ENCODE measurements at places on chromosomes 2 and 18.

DNA sequence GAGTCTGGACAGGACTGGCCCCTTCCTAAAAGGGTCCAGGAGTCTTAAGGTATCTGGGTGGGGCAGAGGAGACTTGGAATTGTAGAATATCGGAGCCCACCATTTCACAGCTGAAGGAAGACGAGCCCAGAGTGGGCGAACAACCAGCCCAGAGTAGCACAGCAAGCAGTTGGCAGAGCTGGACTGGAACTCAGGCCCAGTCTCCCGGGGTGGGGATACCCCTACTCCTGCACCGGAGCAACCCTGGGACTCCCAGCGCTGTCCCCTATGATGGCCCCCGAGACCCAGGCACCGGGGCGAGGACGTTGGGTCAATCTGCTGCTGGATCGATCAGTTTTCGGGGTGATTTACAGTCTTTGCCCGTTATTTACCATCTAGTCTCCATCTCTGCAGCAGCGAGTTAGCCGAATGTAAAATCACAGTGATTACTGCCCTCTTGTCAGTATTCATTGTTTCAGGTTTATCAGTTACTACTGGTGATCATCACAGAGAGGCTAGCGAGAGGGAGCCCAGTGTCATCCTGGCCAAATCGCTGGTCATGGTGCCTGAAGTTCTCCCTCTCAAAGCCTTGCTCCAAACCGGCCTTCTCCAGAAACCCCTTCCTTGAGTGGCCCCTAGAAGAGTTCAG, 75.3 kb downstream of the SMAD7 start:
- no peaks in the 10 kb centered on the region for H3K27me3 ChIP-seq
- H3K4me1 ChIP-seq = no peaks in the 10 kb centered on the region
- H3K27ac ChIP-seq = no peak overlapping the region
- no peak overlapping the region for H3K4me3 ChIP-seq
- H3K36me3 ChIP-seq = no peaks in the 10 kb centered on the region

GRCh38 chr2:152647552-152647951, 69.7 kb downstream of the PRPF40A start:
- peaks cover 42% of the 10 kb centered on the region for H3K36me3 ChIP-seq
- peaks cover 24% of the 10 kb centered on the region for H3K4me1 ChIP-seq
- no peaks in the 10 kb centered on the region for H3K27me3 ChIP-seq
- no peak for ATAC-seq
- H3K4me3 ChIP-seq = no peak overlapping the region

DNA sequence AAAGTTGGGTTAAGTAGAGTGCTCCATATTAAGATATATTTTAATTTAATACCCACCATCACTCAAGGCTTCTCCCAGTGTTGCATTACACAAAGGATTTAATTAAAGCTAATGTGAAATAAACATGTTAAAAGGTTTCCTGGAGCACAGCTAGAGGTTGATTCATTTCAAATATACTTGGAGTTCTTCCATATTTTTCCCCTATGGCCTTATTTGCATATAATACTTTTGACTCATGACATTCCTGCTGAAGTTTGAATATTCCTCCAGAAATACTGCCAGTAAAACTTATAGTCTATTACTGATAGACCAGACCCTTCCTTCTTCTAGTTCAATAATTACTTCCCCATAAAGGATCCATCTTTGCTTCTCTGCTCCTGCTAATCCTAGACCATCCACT, 227.5 kb downstream of the GULP1 start:
- H3K27me3 ChIP-seq = no peaks in the 10 kb centered on the region
- H3K4me1 ChIP-seq = peaks cover 32% of the 10 kb centered on the region
- no peaks in the 10 kb centered on the region for H3K36me3 ChIP-seq

- no peaks in the 10 kb centered on the region for H3K27me3 ChIP-seq
- ATAC-seq = no peak
- H3K4me1 ChIP-seq = no peaks in the 10 kb centered on the region
- H3K4me3 ChIP-seq = no peak overlapping the region
Observed at GRCh38 chr2:206561962-206562361, 80.3 kb upstream of the FAM237A start.

GRCh38 chr2:31335921-31336585, 78.5 kb downstream of the XDH start:
- H3K27ac ChIP-seq = no peak overlapping the region
- peaks cover 6% of the 10 kb centered on the region for H3K27me3 ChIP-seq
- H3K4me1 ChIP-seq = no peaks in the 10 kb centered on the region

GRCh38 chr2:170038734-170039133, 139.2 kb upstream of the MYO3B start:
- no peaks in the 10 kb centered on the region for H3K4me1 ChIP-seq
- no peak overlapping the region for H3K27ac ChIP-seq
- H3K4me3 ChIP-seq = no peak overlapping the region
- no peak for ATAC-seq
- H3K27me3 ChIP-seq = no peaks in the 10 kb centered on the region
- H3K36me3 ChIP-seq = no peaks in the 10 kb centered on the region

DNA sequence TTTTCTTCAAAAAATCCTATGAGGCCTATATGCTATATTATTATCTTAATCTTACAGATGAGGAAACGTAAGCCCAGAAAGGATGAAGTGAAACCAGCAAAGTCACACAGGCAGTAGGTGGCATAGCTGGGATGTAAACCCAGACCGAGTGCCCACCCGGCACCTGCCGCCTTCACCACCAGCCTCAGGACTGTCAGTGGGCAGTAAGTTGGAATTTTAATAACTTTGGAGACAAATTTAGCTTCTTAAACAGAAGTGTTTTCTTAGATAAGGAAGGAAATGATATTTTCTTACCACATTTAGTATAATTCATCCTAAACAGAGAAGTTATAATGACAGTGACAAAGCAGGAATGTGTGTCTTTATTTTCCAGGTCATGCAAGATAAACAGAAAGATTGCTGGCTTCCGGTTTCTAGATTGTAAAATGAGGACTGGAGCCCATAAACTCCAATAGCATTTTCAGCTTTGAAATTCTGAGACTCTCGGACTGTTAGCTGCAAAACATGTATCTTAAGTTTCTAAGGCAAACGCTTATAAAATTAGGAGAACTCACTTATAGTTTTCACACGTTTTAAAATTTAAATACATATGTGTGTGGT, 59.3 kb downstream of the CD8B2 start:
- peaks cover 4% of the 10 kb centered on the region for H3K27me3 ChIP-seq
- no peak overlapping the region for H3K4me3 ChIP-seq
- peaks cover 15% of the 10 kb centered on the region for H3K4me1 ChIP-seq

GRCh38 chr18:52844323-52844722, 504.3 kb downstream of the DCC start:
- H3K4me1 ChIP-seq = no peaks in the 10 kb centered on the region
- H3K27me3 ChIP-seq = no peaks in the 10 kb centered on the region
- H3K4me3 ChIP-seq = no peak overlapping the region
- ATAC-seq = no peak

DNA sequence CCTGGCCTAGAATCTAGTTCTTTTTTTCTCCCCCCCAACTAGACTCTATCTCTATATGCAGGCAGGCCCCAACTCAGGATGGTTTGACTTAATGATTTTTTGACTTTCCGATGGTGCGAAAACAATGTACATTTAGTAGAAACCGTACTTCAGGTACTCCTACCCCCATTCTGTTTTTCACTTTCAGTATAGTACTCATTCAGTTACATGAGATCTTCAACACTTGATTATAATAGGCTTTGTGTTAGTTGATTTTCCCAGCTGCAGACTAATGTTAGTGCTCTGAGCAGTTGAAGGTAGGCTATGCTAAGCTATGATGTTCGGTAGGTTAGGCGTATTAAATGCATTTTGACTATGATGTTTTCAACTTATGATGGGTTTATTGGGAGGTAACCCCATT, 37.7 kb downstream of the PLEKHB2 start:
- no peaks in the 10 kb centered on the region for H3K27me3 ChIP-seq
- H3K4me3 ChIP-seq = no peak overlapping the region
- ATAC-seq = no peak
- H3K36me3 ChIP-seq = no peaks in the 10 kb centered on the region
- no peaks in the 10 kb centered on the region for H3K4me1 ChIP-seq

DNA sequence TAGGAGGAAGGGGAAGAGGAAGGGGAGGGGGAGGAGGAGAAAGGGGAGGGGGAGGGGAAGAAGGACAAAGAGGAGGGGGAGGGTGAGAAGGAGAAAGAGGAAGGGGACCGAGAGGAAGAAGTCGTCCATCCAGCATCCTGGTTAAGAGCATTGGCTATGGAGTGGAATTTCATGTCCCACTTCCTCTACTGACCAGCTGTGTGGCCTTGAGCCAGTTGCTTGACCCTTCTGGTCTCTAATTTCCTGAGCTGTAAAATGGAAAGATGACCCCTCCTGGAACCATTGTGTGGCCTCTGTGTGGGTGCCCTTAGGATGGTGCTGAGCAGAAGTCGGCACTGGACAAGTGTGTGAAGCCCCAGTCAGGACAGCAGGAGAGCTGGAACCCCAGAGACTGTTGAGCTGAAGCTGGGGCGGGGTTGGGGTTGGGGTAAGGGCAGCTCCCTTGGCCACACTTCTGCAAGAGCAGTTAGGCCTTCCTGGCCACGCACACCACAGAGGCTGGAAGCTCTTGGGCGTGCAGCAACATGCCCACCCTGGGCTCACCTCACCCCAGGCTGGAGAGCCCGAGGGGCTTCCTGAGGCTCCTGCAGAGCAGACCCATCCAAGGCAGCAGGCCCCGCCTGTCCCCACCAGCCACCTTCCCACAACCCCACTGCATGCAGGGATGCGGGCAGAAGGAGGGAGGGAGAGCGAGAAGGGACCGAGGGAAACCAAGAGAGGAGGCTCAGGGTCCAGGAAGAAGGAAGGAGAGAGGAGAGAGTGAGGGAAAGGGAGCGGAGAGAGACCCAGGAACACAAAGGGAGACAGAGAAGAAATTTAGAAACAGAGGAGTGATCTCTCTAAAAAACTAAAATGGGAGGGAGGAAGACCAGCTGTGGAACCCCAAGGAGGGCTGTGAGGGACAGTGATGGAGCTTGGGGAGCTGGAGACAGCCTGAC, 16.2 kb downstream of the ADRA2B start:
- no peaks in the 10 kb centered on the region for H3K36me3 ChIP-seq
- no peaks in the 10 kb centered on the region for H3K27me3 ChIP-seq
- H3K27ac ChIP-seq = no peak overlapping the region
- no peak overlapping the region for H3K4me3 ChIP-seq
- H3K4me1 ChIP-seq = peaks cover 19% of the 10 kb centered on the region
- no peak for ATAC-seq

DNA sequence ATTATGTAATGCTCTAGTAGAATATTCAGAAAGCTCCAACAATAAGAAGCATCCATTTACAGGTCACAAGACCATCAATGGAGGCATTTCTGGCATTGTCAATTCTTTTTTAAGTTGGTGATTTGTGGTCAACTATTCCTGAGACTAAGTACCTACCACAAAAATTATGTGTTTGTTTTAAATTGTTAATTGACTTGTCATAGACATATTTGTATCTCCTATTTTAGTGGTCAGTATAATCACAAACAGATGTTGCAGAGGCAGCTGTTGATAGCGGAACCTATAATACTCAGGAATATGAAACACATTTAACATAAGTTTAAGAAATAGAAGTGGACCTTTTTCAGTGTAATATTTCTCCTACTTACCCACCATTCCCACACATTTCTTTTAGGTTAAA, 430.1 kb downstream of the CCDC85A start:
- H3K27ac ChIP-seq = no peak overlapping the region
- no peak for ATAC-seq
- H3K36me3 ChIP-seq = no peaks in the 10 kb centered on the region
- H3K4me3 ChIP-seq = no peak overlapping the region
- H3K27me3 ChIP-seq = peaks cover 8% of the 10 kb centered on the region

DNA sequence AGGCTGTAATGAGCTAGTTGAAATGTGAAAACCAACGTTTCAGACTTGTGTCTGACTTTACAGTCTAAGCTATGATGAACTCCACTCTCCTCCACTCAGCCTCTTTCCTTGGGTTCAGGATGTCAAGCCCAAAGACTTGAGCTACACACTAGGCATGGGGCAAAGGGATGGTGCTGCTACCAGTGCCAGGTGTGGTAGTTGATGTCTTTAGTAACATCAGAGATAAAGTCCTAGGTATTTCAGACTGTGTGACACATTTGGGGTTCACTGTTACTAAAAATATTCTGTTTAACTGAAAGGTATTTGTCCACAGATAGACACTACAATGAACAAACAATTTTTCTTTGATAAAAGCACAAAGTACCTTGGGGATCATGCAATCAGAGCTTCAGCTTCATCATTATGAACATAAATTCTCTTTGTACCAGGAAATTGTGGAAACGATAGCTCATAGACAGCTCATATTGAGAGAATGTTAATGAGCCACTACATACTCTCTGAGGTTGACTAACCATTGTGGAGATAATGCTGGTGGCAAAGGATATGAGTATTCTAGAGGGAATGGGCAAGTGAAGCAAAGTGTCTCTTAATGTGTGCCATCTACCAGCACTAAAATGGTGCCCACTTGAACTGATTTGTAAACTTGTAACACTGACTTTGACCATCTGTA, 253.7 kb upstream of the THUMPD2 start:
- H3K4me1 ChIP-seq = no peaks in the 10 kb centered on the region
- no peak overlapping the region for H3K27ac ChIP-seq
- H3K27me3 ChIP-seq = no peaks in the 10 kb centered on the region
- H3K36me3 ChIP-seq = no peaks in the 10 kb centered on the region
- no peak overlapping the region for H3K4me3 ChIP-seq

DNA sequence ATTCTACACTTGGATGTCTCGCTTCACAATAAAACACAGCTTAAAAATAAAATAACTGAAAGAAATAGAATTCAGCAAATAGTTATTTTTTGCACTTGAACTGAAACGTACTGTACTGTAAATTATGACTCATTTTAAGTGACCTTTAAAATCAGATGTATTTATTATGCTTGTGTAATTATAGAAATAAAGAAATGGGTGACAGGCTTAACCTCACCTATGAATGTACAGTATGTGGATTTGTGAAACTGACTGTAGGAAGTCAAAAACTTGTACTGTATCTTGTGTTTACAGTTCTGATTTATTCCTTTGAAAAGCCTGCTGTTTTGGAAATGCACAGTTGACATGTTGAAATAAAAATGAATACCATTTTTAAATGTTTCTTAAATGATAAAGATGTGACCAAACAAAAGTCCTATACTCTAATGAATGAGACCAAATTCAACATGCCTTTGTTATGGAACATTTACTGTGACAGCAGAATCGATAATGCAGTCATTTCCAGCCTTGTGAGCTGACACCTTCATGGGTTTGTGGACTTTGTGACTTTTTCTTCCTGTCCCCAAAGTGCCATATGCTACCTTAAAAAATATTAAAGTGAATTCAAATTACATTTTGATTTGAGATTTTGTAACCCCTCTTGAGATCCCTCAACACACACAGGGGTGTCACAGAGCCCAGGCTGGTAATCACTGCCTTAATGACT, 32.7 kb downstream of the NEMP2 start:
- peaks cover 90% of the 10 kb centered on the region for H3K36me3 ChIP-seq
- ATAC-seq = no peak
- H3K4me1 ChIP-seq = peaks cover 6% of the 10 kb centered on the region
- H3K27me3 ChIP-seq = no peaks in the 10 kb centered on the region
- H3K27ac ChIP-seq = no peak overlapping the region

- peak within 1 kb of the TSS; percentile 15 for H3K4me3 ChIP-seq
- H3K4me1 ChIP-seq = no peaks in the 10 kb centered on the region
- no peaks in the 10 kb centered on the region for H3K36me3 ChIP-seq
- H3K27me3 ChIP-seq = peaks cover 49% of the 10 kb centered on the region
Observed at GRCh38 chr2:10911291-10912075, at the start of gene KCNF1. Gene KCNF1 (plus strand): TSS chr2:10911934. CDS start chr2:10912427, 493 bp downstream.

- no peaks in the 10 kb centered on the region for H3K27me3 ChIP-seq
- peak; percentile 63 for ATAC-seq
- H3K4me3 ChIP-seq = no peak overlapping the region
- no peak overlapping the region for H3K27ac ChIP-seq
- H3K36me3 ChIP-seq = no peaks in the 10 kb centered on the region
Observed at GRCh38 chr2:177334940-177335543, 57.5 kb upstream of the AGPS start.

- no peaks in the 10 kb centered on the region for H3K4me1 ChIP-seq
- H3K27me3 ChIP-seq = no peaks in the 10 kb centered on the region
- no peaks in the 10 kb centered on the region for H3K36me3 ChIP-seq
- H3K27ac ChIP-seq = no peak overlapping the region
Observed at GRCh38 chr2:28358668-28359201, 33.9 kb upstream of the FOSL2 start.
